ENCODE measurements at places on chromosomes 3 and 15.

DNA sequence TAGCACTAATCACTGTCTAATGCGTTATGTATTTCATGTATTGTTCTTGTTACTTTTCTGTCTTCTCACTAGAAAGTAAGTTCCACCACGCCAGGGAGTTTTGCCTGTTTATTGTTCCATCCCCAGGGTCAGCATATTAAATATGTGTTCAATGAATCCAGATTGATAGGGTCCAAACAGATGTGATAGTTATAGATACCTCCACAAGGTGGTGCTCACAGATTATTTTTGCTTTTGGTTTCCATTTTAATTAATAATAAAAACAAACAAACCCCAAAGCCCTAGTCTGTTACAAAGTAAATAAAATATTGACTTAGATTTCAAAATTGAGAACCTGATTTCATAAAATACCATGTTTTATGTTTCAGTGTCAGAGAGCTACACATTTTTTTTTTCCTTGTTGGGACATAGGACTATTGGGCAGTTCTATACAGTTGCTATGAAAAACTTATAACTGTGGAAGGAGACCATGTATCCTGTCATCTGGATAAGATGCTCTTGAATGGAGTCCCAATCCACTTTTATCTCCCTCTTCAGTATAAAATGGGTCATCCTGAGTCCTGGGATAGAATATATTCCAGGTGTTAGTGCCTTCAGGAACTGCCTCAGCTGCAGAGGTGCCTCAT, 12.4 kb downstream of the OTOL1 start:
- no peak for ATAC-seq

- no peak for ATAC-seq
Measured at GRCh38 chr3:164306042-164306441, 772.3 kb downstream of the SI start.

GRCh38 chr15:68843425-68844311, 23.0 kb upstream of the ANP32A start:
- peak; percentile 70 for ATAC-seq

DNA sequence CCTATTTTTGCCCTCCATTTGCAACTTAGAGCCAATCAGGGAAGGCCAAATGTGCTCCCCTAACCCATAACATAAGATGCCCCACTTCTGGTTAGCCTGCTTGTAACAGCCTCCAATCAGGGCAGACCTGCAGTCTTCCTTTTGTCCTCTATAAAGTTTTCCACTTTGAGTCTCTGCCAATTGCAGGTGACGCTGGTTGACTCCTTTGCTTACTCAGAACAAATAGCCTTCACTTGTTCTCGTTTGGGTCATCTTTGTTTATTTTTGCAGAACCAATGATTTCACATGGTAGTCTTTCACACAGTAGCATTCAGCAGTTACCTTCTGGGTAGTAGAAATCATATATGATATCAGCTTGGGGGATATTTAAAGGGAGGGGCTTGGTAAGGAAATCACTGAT, 225.6 kb downstream of the MINAR1 start:
- ATAC-seq = no peak

- peak; percentile 66 for ATAC-seq
Measured at GRCh38 chr3:194395778-194396538, 3.1 kb downstream of the GP5 start.

DNA sequence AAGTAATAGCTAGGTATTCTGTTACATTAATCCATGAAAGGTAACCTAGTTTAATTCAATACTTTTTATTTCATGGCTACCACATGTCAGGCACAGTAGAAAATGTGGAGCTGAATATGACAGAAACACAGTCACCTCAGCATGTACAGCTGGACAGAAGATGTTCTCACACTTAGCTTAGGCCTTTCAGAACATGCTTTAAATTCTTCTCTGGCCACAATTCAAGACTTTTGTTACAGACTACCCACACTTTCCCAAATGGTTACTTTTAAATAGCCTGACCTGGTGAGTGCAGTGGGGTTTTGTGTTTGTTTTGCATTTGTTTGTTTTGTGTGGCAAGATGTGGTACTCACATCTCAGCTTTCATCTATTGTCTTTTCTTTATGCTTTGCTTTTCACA, 1079.5 kb downstream of the IGSF11 start:
- ATAC-seq = no peak
